HT1080 (cell line): ENCODE measurements at places on chromosomes 5 and 9.

- DNase-seq = no peak
These were observed 106.6 kb upstream of the KCNN2 start for GRCh38 chr5:114255260-114255659.

GRCh38 chr9:104279535-104280177 is 185.5 kb downstream of the SMC2 start:
- peak; percentile 17 for DNase-seq

DNA sequence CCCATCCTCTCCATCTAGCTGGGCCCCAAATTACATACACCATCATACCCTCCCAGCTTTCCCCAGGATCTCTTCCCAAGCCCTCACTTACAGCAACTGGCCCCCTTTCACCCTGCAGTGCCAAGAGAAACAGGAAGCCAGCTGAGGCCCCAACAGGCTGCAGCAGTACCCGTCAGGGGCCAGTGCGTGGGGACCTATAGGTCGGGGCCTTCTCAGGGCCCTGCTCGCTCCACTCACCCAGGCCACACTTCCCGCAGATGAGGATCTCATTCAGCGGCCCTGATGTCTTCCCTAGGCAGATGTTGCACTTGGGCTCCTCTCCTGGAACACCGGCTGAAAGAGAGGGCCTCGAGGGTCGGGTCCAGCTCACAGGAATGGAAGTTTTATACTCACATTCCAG is 6.8 kb downstream of the PHF19 start:
- DNase-seq = no peak

GRCh38 chr9:4507306-4508130 is 17.2 kb downstream of the SLC1A1 start:
- DNase-seq = no peak

DNA sequence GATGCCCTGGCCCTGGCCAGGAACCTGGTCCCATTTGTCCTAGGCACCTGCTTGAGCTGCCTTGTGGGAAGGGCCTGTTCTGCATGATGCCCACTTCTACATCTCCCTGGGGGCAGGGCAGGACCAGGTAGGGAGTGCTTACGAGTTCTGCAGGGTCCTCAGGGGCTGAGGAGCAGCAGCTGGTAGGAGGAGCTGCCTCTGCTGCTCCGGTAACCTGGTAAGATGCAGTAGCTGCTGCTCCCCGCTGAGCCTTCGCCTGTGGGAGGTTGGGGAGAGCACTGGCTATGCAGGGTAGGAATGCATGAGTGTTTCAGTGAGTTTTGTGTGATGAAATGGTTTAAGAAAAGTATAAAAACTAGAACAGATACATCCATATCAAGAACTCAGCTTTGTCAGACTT is 13.6 kb downstream of the LRRC8A start:
- no peak for DNase-seq

GRCh38 chr9:69433392-69433791 is 108.4 kb downstream of the ENTREP1 start:
- no peak for DNase-seq

- no peak for DNase-seq
These were observed 7.1 kb downstream of the IL4 start for GRCh38 chr5:132680780-132681475.

GRCh38 chr9:72440378-72440777 is 75.4 kb upstream of the ZFAND5 start:
- DNase-seq = no peak

DNA sequence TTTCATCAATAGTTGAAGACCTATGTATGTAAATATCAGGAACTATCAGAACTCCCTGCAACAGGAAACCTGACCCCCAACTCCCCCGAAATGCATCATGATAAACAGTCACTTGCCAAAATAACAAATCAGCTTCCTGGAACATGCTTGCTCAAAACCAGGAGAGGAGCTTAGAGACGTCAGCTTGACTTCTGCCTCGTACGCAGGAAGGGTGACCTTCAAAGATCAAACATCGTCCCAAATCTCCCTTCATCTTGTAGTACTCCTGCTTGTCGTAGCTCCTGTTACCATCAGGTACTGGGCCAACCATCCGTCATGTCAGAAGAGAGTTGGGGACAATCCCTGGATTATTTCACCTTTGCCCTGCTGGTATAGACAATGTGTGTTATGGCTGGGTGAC is 396.1 kb downstream of the GADD45G start:
- DNase-seq = no peak

DNA sequence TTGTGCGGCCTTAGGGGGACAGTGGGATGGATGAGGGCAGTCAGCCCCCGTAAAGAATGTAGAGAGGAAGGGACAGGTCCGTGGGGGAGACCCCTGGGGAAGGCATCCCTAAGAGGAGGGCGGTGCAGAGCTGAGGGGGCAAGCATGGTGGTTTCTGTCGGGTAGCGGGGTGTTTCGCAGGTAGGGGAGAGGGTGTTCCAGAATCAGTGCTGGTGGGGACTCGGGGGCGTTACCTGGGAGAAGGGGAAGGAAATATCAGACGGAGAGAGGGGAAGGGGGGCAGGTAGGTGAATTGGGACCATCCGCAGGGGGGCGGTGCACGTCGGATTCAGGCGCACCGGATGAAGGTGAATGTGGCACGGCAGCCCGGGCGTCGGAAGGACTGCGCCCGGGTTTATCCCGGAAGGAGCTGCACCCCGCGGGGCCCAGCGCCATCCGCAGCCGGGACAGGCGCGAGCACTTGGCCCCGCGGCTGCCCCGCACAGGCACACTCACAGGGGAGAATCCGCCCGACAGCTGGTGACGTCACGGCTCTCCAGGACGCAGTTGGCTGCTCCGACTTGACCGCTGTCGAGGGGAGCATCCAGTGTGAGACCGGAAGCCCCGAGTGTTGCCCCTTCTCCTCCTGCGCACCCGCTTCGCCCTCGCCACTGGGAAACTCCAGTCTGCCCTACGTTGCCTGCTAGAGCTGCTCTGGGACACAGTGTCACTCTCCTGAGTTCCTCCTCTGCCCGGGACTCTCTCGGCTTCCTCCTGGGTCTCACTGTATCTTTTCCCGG is 1.3 kb downstream of the CD72 start:
- DNase-seq = no peak

- DNase-seq = no peak
These were observed 20.0 kb downstream of the RNF145 start for GRCh38 chr5:159189310-159189709.

- no peak for DNase-seq
These were observed 357.0 kb downstream of the TLE4 start for GRCh38 chr9:79928661-79929223.

GRCh38 chr5:43193181-43193893 is 1.3 kb downstream of the NIM1K start:
- DNase-seq = peak; percentile 86

DNA sequence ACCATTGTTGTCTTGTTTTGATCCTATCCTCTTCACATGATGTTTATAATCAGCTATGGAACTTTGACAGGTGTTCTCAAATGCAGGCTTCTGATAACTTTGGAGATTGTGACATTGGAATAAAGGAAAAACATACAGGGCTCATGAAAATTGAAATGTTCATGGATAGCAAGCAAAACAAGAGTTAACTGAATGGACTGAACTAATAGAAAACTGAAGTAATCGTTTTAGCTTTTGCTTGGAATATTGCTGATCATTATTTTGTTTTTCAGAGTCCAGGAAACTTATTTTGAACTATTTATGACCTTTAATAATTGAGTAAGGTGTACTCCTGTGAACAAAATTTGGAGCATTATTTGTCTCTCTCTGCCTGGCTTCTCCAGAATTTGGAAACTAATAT is 436.7 kb upstream of the CDH9 start:
- no peak for DNase-seq

DNA sequence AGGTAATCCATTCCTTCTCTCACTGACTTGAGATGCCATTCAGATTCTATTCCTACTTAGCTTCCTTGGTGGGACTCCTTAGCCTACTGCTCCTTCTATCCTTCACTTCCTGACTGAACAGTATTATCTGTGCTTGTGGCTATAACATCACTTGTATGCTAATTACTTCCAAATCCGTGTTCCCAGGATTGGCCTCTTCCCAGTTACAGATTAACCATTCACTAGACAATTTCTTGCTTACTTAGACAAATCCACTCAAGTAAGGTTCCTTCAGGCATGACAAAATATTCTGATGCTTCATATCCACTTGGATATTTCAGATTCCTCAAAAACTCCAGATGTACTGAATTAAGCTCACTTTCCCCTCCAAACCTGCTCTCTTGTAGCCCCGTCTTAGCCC is 18.3 kb downstream of the LIFR start:
- DNase-seq = no peak

GRCh38 chr5:27020973-27021372 is 17.4 kb downstream of the CDH9 start:
- DNase-seq = peak; percentile 29

- no peak for DNase-seq
These were observed 7.6 kb upstream of the IRX4 start for GRCh38 chr5:1890296-1890695.
